Muscle of arm (tissue), 14 donors: ENCODE measurements at places on chromosomes 6 and 20.

GRCh38 chr6:7580927-7581618, 8.9 kb upstream of the SNRNP48 start:
- DNase-seq = no peak

DNA sequence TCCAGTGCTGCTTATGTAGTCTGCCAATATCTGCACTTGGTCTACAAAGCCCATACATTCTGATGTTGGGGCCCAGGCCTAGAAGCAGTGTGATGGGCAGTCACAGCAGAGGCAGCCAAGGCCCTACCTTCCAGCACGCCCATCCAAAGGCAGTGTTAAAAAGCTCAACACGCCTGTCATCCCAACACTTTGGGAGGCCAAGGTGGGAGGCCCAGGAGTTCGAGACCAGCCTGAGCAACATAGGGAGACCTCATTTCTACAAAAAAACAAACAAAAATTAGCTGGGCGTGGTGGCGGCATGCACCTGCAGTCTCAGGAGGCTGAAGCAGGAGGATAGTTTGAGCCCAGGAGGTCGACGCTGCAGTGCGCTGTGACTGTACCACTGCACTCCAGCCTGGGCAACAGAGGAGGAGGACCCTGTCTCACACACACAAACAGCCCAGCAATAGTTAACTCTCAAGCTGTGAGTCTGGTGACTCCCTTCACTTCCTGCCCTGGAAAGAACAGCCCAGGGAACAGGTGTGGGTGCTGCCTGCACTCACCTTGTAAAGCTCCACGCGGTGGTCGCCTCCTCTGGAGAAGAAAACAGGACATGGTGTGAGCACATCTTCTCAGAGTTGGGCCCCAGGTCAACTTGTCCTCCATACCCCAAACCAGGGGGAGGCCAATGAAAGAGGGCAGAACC, 68.8 kb downstream of the PYGB start:
- DNase-seq = no peak

DNA sequence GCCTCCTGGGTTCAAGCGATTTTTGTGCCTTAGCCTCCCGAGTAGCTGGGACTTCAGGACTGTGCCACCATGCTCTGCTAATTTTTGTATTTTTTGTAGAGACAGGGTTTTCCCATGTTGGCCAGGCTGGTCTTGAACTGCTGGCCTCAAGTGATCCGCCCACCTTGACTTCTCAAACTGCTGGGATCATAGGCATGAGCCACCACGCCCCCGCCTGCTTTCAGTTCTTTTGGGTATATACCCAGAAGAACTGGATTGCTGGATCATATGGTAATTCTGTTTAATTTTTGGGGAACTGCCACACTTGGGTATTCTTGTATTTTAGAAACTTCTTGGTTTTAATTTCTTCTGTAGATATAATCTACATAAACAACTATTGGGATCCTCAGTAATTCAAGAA, 17.0 kb downstream of the CDS2 start:
- no peak for DNase-seq

- DNase-seq = peak; percentile 21
These were observed 23.4 kb downstream of the FAM217A start for GRCh38 chr6:4055420-4056041.

DNA sequence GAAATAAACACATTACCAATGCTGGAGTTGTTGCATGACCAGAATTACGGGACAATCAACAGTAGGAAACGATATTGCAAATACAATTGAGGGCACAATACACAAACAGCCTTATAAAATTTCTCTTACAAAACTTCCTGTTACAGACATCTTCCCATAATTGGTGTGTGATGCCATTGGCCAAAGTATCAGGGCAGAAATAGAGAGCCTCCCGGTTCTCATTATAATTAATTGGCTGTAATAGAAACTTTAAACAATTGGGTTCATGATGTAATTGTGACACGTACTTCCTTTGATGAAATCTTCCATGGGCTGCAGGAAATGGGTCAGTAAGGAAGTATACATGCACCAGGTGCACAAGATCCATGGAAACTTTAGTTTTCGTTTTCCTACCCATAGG, 40.3 kb upstream of the RALGAPA2 start:
- no peak for DNase-seq

GRCh38 chr6:132065556-132065955, 114.4 kb upstream of the CCN2 start:
- no peak for DNase-seq

DNA sequence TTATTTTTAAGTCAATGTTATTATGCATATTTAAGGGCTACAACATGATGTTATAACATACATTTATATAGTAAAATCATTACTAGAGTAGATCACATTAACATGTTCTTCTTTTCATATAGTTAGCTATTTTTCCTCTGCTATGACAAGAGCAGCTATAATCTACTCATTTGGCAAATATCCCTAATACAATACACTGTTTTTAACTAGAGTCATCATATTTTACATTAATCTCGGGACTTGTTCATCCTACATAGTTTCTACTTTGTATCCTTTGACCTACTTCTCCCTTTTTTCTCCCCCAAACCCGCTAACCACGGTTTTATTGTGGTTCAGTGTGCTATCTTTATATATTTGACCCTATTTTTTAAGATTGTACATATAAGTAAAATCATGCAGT, 249.0 kb downstream of the EPM2A start:
- no peak for DNase-seq

GRCh38 chr20:38393259-38393658, 41.9 kb downstream of the SNHG17 start:
- DNase-seq = no peak

GRCh38 chr6:143264986-143265764, 185.3 kb downstream of the ADAT2 start:
- no peak for DNase-seq

GRCh38 chr20:49394757-49395156, 87.7 kb downstream of the KCNB1 start:
- no peak for DNase-seq

DNA sequence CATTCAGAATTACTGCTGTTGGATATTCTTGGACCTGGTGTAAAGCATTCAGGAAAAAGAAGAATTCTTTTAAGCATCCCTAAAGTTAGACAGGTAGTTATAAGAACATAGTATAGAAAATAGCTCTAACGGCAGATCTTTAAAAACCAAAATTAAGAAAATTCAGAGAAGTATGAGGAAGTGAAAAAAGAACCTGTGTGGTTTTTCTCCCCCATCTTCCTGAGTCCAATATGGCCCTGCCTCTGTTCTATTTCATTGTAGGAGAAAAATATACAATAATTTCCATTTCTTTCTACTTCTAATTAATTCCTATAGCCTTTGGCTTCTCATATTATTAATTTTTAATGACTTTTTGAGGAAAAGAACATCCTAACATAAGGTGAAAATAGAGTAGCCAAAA, 47.1 kb downstream of the FHL5 start:
- no peak for DNase-seq

DNA sequence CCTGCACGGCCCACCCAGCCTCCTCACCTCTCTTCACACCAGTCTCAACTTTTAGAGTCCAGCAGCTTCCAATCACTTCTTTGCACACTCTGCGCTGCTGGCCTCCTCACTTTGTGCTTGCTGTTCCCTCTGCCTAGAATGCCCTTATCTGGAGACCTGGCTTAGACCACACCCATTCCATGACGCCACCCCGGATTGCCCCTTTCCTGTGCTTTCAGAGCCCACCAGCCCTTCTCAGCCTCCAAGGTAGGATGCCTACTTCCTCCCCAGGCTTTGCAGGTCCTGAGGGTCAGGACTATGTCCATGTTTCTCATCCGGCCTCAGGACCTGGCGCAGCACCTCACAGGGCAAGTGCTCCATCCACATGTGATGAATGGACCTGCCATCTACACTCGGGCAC, 27.0 kb upstream of the AVP start:
- DNase-seq = no peak

DNA sequence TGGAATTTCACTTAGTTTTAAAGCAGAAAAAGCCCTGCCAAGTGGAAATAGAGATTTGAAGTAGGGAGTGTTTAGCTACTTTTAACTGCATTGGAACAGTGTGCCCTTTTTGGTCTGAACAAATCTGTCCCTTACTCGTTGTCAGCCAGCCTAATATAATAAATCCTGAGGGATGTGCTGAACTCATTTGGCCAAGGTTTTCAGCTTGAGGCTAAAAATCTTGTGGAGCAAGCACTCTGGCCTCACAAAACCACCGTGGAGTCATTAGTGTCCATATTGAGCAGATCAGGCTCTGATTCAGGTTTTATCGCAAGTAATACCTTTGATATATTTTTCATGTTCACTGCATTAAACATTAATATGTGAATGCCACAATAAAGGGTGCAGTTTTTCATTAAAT, 383.5 kb downstream of the FRK start:
- DNase-seq = no peak

DNA sequence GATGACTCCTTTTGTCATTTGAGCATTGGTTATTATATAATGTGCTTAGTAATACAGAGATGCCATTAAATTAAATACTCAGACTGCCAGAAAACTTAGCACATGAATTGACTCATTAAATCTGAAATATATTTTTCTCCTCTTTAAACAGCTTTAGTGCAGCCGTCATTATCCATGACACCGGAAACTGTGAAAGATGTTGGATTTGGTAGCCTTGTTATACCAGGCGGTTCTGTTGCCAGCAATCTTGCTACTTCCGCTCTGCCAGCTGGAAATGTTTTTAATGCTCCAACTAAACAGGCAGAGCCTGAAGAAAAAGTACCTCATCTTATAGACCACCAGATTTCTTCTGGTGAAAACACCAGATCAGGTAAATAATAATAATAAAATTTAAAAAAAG, 97.6 kb downstream of the SCAF8 start:
- no peak for DNase-seq

DNA sequence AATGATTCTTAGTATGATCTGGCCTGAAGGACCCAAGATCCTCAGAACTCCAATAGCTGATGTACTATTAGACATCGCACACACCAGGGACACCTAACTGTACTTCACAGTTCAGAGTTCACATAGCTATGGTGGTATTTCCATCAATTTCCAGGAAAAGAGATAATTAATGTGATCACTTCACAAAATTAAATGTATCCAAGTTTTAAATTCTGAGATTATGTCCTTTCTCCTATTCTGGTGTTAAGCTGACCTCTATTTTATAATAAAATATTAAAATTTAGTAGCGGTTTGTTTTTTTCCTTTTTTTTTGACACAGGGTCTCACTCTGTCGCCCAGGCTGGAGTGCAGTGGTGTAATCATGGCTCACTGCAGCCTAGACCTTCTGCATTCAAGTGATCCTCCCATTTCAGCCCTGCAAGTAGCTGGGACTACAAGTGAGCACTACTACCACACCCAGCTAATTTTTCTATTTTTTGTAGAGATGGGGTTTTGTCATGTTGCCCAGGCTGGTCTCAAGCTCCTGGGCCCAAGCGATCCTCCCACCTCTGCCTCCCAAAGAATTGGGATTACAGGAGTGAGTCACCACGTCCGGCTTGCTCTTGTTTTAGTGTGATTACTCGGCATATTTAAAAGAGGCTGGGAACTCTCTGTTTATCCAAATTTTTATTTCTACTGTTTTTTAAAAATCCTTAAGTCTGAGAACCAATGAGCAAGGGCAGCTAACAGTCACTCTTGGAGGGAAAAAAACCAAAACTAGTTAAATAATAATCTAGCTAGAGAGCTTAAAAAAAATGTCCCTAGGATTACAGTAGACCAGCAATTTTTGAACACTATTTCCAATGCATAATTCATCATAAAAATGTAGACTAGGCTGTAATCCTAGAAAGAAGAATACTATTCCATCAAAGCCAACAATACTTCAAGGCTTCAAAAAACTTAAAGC, 16.0 kb downstream of the KIF13A start:
- DNase-seq = no peak

DNA sequence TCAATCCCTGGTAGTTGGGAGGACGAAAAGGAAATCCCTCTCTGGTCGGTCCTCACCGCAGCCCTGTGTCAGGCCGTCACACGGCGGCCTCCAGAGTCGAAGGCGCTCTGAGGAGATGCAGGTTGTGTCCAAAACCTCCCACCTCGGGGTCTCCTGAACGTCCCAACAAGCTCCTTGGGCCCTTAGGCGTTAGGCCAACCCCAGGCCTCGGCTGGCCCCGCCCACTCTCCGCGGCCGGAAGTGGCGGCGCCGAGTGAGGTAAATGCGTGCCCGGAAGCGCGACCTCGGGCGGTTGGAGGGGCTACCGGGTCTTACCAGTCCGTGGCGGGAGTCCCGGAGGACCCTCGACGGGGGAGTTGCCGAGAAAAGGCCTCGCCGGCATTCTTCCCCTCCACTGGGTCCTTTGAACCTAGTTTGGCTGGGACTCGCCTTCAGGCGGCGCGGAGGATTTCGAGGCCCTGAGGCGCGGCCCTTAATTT, at the start of gene TDRD6:
Gene TDRD6 (plus strand): TSS at position 267 of the 479 bp plus-strand sequence. CDS start 244 bp downstream, outside the sequence.
- DNase-seq = no peak

DNA sequence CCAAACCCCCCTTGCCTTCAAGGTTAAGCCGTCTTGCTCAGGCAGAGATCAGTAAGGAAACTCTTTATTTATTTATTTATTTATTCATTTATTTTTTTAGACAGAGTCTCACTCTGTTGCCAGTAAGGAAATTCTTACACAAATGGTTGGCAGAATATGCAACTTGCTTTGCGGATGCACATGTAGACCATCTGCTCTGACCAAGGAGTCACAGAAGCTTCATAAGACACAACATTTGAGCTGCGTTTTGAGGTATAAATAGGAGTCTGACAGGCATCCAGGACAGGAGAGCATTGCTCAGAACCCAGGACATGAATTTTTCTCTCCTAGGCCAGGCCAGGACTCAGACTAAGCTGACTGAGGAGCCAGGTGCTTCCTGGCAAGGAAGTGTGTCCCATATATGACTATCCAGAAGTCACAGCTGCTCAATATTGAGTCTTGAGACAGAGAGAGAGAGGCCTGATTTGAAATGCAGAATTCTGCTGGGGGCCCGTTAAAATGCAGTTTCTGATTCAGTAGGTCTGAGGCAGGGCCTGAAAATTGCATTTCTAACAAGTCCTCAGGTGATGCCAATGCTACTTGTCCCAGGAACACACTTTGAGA, 43.9 kb downstream of the HLA-A start:
- DNase-seq = no peak

- no peak for DNase-seq
These were observed 3.7 kb downstream of the SCGN start for GRCh38 chr6:25655723-25656122.

- peak; percentile 35 for DNase-seq
These were observed 13.3 kb upstream of the ENPP5 start for GRCh38 chr6:46184114-46184513.

DNA sequence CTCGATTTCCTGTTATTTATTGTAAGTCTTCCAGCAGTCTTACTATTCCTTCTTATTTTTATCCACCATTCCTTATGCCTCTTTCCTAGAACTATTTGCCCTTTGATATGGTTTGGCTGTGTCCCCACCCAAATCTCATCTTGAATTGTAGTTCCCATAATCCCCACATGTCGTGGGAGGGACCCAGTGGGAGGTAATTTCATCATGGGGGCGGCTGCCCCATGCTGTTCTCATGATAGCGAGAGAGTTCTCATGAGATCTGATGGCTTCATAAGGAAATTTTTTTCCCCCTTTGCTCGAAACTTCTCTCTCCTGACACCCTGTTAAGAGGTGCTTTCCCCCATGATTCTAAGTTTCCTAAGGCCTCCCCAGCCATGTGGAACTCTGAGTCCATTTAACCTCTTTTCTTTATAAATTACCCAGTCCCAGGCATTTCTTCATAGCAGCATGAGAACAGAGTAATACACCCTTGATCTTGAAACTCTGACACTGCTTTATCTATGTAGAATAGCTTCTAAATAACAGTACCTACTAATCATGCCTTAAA, 48.8 kb downstream of the PLN start:
- DNase-seq = no peak

- no peak for DNase-seq
These were observed 121.1 kb upstream of the SLC35B3 start for GRCh38 chr6:8556370-8557013.

- no peak for DNase-seq
These were observed 1.3 kb upstream of the PTCRA start for GRCh38 chr6:42914546-42914945.

- DNase-seq = no peak
These were observed 23.4 kb upstream of the APMAP start for GRCh38 chr20:25015986-25016385.
